Stimulated activated CD4-positive, alpha-beta T cell treated with anti-CD3 and anti-CD28 coated beads, Interleukin-12 subunit alpha, Interleukin-12 subunit beta, amount 100 ng/mL, for 48 hours (primary cell): ENCODE measurements at places on chromosomes 13 and 19.

DNA sequence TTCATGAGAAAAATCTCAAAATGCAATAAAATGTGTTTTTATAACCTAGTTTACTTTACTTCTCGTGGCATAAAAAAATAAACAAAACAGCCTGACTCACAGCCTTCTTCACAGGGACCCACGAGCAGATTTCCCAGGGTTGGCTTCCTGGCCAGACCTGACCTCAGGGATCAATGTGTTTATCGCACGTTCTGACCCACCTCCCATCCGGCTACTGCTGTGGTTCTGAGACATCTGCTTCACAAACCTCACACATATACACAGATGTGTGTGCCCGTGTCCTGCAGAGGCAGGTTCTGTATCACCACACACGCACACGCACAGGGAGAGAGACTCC, 118.3 kb downstream of the COL4A2 start:
- no peak for DNase-seq

DNA sequence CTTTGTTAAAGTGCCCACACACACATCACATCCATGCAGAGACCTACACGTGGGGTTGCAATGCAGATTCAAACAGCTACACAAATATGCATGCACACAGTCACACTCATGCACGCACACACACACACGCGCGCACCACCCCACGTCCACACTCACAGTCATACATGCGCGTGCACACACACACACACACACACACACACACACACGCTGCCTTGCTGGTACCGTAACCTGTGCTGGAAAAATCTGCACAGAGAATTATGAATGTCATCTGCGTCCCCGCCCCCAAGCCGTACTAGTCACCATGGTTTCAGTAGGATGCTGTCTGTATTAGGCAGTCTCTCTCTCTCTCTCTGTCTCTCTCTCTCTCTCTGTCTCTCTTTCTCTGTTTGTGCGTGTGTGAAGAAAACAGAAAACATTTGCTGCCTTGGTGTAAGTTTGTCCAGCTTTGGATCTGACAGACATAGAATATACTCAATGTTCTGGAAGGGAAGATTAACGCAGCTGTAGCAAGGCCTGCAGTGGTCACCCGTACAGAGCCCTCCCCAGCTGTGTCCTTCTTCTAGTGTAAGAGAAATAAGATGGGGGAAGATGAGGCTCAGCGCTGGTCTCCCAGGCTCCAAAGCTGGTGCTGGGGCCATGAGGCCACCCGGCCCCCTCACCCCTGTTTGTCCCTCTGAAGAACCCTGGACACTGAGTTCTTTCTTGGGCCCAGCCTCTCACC, 26.4 kb upstream of the DPP9 start:
- DNase-seq, result no peak

DNA sequence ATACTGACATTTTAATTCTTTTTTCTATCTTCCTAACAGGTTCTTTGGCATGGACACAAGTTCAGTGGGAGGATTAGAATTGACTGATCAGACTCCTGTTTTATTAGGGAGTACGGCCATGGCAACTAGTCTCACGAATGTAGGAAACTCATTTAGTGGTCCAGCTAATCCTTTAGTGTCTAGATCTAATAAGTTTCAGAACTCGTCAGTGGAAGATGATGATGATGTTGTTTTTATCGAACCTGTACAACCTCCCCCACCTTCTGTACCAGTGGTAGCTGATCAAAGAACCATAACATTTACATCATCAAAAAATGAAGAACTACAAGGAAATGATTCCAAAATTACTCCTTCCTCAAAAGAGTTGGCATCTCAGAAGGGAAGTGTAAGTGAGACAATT, 34.5 kb downstream of the ZMYM2 start:
- DNase-seq, result no peak

- DNase-seq, result no peak
These were observed 25.0 kb upstream of the OXGR1 start for GRCh38 chr13:97019236-97019635.

DNA sequence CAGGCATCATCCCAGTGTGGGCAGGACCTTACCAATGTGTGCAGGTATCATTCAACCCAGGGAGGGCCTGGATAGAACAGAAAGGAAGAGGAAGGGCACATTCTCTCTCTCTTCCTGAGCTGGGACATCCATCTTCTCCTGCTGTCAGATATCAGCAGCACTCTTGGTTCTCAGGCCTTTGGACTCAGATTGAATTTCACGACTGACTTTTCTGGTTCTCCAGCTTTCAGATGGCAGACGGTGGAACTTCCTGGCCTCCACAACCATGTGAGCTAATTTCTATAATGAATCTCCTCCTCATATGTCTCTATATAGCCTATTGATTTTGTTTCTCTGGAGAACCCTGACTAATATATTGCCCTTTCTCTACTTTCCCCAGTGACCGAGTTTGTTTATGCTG, 77.3 kb downstream of the OLFM4 start:
- no peak for DNase-seq

DNA sequence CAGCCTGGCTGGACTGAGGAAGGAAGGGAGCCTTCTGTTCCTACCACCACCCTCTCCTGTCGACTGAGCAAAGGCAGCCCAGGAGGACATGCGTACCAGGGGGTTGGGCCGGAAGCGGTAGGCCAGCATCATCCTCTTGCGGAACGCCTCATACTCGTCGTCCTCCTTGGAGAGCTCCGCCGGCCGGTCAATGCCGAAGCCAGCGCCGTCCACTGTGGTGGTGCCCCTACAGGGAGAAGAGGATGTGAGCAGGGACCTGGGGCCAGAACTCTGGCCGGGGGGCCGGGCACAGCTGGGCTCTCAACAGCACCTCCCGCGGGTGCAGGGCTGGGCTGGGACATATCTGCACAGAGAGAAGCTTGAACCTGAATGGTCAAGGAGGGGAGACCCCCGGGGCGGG, 3.8 kb upstream of the TM6SF2 start:
- no peak for DNase-seq

- DNase-seq, result no peak
These were observed 766.4 kb upstream of the KLHL1 start for GRCh38 chr13:70874636-70875035.

DNA sequence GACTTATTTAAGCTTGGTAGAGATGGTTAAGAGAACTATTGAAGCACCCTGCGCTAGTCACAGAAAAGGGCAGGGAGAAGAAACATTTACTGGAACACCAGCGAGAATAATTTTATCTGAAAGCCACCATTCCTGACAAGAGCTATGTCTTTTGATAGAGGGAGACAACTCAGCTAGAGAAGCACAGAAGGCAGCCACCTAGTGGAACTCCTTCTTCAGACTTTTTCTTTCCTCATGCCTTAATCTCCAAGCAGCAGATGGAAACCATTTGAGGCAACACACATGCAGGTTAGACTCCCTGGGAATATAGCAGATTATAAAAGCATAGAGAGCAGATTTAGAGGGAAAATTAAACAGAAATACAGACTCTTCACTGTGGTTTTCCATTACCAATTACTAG, 813.4 kb downstream of the SLITRK6 start:
- no peak for DNase-seq

- no peak for DNase-seq
These were observed 52.9 kb upstream of the CYP4F8 start for GRCh38 chr19:15562145-15562544.

DNA sequence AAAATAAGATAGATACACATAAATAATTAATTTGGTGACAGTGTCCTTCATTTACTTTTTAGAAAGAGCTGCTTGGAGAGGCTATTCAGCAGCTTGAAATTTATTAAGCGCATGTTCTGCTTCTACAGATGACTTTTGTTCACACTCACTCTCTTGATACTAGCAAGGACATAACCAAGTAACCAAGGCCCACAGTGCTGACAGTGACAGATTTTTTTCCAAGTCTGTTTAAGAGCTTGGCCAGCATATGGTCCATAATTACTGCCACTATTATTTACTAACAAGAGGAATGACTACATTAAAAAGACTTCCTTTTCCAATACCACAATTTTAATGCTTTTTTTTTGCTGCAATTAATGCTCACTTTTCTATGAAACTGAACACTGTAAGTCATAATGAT, 673.7 kb upstream of the MIR17HG start:
- no peak for DNase-seq

DNA sequence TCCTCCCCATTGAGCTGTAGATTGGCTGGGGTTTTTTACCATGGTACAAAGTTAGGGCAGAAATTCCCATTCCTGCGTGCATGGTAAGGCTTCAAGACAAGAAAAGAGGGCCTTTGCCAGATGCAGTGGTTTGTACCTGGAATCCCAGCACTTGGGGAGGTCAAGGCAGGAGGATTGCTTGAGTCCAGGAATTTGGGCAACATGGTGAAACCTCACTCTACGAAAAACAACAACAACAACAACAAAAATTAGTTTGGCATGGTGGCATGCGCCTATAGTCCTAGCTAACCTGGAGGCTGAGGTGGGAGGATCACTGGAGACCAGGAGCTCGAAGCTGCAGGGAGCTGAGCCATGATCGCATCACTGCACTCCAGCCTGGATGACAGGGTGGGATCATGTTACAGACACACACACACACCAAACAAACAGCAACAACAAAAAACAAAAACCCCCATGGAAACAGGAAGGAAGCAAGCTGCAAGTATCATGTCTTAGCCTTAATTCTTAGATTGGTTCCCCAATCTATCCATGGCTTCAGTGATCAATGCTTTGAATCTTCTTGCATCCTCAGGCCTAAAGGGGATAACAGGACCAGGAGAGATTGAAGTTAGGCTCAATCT, 5.5 kb upstream of the WTIP start:
- DNase-seq, result no peak

- no peak for DNase-seq
These were observed 47.0 kb downstream of the SMIM24 start for GRCh38 chr19:3433313-3433712.

DNA sequence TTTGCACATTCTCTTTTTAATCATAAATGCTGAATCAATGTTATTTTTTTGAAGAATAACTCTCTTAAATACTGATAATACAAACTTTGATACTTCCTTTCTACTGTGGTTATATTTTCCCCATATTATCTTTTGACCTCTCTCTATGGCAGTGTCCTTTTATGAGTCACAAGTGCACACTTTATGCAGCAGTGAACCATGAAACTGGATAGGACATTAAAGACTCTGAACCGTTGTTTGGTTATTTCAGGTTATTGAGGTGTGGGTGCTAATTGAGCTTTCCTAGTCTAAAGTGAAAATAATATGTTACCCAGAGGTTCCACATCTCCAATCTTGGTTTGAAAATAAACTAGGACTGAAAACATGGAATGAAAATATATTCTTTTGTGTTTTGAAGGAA, 71.4 kb downstream of the DGKH start:
- DNase-seq, result no peak

DNA sequence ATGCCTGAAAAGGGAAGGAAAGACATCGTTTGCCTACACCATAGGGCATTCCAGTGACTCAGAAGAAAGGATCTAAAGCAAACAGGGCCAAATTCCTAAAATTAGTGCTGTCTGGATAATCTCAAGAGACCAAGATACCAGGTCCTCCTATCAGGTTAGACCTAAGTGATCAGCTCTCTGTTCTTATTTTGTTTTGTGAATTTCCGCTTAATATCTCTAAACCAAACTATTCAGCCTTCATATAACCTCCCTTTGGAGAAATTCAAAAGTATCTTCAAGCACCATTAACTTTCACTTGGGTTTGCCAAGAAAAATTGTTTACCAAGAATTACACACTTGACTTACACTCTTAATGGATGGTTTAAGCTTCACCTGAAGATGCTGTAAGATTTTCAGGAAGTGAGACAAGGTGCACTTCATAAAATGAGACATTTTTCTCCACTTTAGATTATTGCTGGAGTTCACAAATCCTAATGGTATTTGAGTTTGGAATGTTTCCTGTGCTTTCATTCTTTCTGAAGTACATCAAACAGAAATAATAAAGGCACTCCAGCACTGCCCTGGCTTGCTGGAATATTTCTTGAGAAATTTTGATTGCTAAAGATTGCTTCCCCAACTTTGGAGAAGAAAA, 376.1 kb downstream of the LMO7 start:
- DNase-seq, result no peak

DNA sequence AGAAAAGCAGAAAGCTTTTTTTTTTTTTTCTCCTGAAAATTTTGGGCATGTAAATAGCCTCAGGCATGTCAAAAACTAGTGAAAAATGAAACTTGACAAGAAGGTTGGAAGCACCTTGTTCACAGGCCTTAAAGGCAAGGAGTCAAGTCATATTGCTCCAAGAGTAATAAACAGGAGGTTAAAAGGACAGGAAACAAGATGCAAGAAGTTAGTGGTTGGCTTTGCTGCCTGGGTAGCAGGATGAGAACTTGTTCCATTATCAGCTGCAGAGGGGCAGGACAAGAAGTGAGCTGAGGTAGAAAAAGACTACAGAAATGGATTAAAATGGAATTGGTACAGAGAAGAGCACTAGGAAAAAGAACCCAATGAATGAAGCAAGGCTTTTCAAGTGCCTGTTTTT, 242.6 kb downstream of the DCT start:
- no peak for DNase-seq

DNA sequence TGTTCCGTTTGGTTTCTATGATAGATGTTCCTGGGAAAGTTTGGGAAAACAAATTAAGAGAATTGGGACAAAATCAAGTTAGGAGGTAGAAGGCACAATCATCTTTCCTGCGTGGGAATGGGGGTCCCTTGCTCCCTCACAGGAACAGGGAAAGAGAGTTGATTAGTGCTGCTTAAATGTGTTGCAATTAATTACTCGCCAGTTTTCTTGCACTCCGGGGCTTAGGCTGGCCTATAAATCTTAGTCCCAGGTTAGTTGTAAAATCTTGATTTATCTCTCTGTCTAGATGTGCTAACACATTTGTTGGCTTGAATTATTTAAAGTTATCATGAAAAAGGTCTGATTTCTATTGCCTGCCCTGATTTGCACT, 10.1 kb downstream of the B3GLCT start:
- DNase-seq, result no peak

GRCh38 chr19:48715681-48716171, 3.8 kb downstream of the MAMSTR start:
- DNase-seq, result no peak

GRCh38 chr13:105642511-105642958, 892.9 kb downstream of the EFNB2 start:
- no peak for DNase-seq

- DNase-seq, result no peak
These were observed 198.3 kb downstream of the NBEA start for GRCh38 chr13:35140321-35140720.
